Esophagus squamous epithelium (tissue), 5 donors: ENCODE measurements at places on chromosomes 6 and 20. TPM values are rescaled to one million over a fixed set of nuclear protein-coding genes. Genes with fewer than 3 reads are reported as not detected.

GRCh38 chr6:93176070-93176469 is 243.3 kb downstream of the EPHA7 start:
- DNase-seq: no peak

GRCh38 chr6:68779366-68779765 is 144.3 kb downstream of the ADGRB3 start:
- no peak for DNase-seq

DNA sequence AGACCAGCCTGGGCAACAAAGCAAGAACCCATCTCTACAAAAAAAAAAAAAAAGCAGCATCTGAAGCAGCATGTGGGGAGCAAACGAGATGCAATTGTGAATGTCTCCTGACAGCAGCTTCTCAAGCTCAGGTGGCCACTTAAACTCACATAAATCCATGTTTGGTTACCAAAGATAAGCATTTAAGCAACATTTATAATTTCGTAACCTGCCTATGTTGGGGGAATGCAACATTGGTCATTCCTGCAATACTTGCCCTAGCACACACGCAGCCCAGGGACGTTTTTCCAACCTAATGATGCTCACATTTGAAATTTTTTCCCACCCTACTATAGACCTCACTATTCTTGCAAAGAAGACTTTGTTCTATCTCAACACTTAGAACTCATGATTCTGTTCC is 113.3 kb downstream of the ZFP64 start:
- no peak for DNase-seq

DNA sequence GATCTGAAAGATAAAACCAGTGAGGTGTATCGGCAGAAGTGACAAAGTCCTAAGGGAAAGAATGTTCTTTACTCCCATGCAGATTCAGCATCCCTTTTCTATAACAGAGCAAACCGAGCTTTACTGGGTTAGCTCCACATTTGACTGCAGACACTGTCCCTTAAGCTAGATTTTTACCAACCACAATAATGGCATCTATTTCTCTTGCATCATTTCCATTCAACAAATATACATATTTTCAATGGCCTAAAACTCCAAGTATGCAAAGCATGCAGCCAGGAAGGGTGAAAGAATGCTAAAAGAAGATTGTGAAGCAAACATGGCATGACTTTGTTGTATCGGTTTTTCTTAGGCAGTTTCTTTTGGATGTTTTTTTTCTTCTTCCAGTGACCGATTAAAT is 255.4 kb downstream of the OGFRL1 start:
- DNase-seq: no peak

The POFUT1 gene
- total RNA-seq: 29.6 TPM

The ZNF337 gene
- total RNA-seq: 7.7 TPM
